NCI-H524 (cell line): ENCODE measurements at places on chromosomes 5 and 9.

DNA sequence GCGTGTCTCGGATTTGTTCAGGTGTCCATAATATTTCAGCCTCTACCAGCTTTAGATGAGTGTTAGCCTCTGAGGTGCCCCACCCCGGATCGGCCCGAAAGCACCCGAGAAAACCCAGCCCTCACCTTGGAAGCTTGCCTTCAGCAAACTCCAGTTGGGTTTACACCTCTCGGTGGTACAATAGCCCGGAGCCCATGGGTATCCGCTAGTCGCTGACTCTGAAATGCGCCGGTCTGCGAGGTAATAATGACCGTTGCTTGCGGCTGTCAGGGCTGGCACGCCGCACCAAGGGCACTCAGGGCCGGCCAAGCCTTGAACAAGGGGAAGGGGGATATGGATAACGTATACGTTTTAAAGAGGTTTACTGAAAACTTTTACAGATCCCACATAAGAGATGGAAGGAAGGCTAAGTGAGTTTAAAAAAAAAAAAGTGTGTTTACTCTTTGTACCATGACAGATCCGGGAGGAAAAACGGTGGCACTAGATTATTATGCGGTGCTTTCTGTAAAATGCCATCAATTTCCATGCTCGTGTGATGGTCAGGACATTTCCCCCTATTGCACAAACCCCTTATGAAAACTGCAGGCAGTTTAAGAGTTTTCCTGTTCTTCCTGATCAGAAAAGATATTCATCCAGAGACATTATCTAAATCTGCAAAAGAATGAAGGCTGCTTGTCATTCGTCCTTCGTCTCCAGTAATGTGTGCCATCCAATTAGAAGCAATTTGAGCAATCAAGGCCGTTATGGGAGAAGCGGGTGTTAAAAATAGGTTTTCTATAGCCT is 124.2 kb downstream of the TMEM161B start:
- DNase-seq = no peak

GRCh38 chr5:149195962-149196361 is 54.7 kb downstream of the ABLIM3 start:
- DNase-seq = no peak

DNA sequence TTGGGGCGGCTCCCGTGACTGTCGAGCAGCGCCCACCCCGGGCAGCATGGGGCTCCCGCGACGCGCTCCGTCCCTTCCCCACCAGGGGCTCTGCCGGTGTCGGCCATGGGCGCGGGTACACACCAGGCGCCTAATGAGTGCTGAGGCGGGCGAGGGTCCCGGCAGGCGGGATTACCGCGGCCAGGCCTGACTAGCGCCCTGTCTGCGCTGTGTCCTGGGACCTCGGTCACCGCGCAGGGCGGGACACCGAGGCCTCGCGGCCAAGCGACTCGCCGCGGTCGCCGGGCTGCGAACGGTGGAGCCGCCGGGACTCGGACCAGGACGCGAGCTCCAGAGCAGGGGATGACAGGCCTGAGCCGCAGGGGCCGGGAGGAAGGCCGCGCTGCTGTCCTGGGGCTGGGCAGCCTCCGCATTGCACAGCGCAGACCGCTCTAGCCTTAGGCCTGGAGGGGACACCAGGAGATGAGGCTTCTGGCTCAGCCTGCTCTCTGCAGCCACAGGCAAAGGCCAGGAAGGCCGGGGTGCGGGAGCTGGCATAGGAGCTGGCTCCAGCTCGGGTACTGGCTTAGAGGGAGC is 14.1 kb downstream of the LCN10 start:
- no peak for DNase-seq

- DNase-seq = no peak
Observed at GRCh38 chr5:107516452-107517184, 154.1 kb downstream of the EFNA5 start.

DNA sequence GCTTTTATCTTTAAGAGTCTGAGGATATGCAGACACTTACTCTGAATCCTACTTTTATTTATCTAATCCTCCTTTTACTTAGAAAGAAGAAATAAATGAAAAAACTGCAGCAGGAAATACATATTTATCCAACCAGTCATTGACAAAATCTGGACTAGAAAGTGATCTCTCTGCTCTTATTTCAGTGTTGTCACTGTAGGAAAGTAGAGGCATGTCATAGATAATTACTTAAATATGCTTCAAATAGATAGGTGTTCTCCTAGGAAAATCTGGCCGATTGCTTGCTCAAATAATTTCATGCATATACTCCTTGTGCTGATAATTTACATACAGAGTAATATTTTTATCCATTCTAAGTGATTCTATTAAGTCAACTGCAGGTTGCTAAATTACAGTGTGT is 2001.9 kb upstream of the C9orf72 start:
- DNase-seq = no peak

DNA sequence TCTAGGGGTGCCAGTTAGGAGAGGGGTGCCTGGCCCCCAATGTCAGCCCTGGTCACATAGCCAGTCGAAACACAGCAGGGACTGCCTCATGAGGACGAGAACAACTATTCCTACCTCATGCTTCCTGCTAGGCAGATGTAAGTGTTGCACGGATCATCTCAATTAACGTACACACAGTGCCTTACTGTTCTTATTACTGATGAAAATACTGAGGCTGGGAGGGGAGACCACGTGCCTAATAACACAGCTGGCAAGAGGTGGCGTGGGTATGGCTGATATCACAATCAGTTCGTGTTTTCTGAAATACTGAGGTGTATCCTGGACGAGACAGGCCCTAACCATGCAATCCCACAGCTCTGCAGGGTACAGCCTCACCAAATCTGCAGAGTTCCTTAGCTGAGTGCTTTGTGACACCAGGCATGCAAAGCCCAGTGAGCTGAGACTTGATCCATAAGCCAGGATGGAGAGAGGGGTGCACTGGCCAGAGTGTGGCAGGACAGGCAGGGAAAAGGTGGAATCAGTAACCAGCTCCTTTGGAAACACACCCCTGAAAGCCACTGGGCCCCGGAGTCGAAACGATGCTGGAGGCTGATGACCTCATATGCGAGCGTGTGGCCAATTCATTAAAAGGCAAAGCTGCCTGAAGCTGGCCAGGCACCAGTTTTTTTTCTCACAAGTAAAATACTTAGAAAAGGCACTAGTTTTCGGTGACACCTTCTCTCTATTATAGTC is 63.9 kb downstream of the PRRT1B start:
- no peak for DNase-seq

DNA sequence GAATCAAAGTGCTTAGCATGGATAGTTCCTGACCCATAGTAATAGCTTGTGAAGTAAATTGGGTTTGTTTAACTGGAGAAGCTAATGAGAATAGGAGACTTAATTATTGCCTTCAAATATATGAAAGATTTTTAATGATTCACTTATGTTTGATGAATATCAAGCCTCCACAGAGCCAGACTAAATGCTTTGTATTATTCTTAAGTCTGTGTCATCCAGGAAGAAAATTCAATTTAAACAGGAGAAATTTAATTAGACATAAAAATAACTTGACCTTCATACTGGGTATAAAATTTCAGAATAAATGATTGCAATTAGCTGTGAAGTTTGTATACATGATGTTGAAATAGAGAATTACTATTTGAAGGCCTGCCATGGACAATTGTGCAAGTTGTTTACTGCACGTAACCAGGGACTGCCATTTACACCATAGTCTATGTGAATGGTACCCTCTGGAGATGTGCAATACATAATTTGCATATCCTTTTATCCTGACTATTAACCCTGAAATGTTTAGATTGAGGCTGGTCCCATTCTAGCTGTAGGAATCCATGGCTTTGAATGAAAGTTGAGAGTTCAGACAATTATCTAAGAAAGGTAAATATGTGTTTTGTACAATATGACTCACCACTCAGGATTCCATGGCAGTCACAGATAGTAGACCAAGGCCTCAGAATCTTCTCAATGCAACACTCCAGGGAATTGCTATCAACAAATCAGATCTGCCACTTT is 133.5 kb upstream of the IL12B start:
- no peak for DNase-seq
